SHP77 (cell line): ENCODE measurements at places on chromosomes 6 and 20.

- no peak for DNase-seq
Measured at GRCh38 chr20:64080813-64081623, 1.1 kb downstream of the OPRL1 start.

DNA sequence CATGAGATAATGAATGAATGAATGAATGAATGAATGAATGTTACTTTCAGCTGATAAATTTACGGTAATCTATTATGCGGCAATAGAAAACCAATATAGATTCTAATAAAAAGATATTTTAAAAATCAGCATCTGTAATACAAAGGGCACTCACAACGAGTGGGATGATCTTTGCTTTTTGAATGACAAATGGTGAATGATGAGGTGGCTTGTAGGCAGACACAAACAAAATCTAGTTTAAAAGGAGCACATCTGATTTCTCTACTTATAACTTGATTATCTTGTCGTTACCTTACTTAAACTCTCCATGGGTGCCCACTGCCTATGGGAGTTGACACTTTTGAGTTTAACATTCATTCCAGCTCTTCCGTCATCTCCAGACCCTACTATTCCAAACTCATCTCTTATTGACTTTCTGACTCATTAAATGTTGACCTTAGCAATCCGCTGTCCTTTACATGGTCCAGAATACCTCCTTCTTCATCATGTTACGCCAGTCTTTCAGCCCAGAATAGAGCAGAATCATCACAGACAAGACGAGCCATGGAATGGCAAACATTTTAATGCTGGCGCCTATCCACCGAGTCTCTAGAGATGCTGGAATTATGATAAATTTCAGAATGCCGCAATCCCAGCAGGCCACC lies 41.3 kb downstream of the NHLRC1 start:
- DNase-seq: no peak

DNA sequence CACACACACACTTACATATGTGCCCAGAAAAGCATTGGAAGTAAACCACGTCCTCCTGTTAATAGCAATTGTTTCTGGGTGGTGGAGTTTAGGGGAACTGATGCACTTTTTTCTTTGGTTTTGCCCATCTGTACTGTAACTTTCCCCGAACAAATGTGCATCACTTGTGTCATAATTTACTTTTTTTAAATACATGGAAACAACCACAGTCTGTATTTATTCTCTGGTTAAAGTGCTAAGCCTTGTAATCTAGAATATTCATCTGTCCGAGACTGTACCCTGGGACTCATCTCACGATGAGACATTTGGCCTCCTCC lies 61.5 kb upstream of the CD93 start:
- DNase-seq: no peak

DNA sequence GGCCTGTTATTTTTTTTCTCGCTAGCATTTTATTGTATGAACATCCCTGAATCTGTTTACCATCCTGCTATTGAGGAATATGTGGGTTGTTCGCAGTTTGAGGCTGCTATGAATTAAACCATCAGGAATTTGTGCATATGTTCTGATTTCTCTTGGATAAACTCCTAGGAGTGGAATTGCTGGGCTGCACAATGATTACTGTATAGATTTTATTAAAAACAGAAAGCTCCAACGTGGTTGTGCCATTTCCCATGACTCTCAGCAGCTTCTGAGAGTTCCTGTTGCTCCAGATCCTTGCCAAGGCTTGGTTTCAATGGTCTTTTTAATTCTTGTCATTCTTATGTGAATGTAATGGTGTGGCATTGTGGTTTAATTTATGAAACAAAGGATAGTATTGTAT lies 75.1 kb downstream of the EDN3 start:
- no peak for DNase-seq

- DNase-seq: no peak
Measured at GRCh38 chr6:83114164-83114563, 46.7 kb downstream of the DOP1A start.

GRCh38 chr20:63361519-63362435 lies 628 bp upstream of the CHRNA4 start:
- no peak for DNase-seq

GRCh38 chr6:160301339-160301738 lies 42.7 kb upstream of the SLC22A2 start:
- DNase-seq: no peak

DNA sequence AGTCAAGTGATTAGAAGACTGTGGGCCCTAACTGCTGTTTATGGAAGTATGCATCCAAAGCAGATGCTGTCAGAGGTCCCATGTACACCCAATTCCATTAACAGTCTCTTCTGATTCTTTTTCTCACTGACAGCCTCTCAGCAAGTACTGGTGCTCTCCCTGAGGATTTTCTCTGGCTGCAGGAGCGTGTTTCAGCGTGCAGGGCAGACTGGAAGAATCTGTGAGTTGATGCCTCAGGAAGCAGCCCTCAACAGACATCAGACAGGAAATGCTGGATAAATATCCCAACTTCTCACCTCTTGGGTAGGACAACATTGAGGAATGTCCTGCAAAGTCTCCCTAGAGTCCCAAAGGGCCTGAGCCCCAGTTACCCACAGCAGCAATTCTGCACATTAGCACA lies 40.8 kb downstream of the ANKEF1 start:
- no peak for DNase-seq

DNA sequence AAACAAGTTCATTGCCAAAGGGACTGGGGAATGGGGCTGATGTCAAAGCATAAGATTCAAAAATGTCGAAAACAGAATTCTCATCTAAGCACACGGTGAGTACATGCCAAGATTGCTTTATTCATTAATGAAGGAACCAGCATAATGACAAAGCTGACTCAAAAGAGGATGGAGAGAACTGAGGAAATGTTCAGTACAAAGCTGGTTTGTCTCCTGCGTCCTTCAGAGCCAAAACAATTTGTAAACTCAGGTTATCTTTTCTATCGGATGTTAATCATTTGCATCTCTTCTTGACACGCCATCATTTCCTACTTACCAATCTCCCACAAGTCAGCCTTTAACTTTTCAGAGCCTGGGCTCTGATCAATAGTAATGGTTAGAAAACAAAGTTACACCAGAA lies 195.6 kb upstream of the PMEPA1 start:
- no peak for DNase-seq

DNA sequence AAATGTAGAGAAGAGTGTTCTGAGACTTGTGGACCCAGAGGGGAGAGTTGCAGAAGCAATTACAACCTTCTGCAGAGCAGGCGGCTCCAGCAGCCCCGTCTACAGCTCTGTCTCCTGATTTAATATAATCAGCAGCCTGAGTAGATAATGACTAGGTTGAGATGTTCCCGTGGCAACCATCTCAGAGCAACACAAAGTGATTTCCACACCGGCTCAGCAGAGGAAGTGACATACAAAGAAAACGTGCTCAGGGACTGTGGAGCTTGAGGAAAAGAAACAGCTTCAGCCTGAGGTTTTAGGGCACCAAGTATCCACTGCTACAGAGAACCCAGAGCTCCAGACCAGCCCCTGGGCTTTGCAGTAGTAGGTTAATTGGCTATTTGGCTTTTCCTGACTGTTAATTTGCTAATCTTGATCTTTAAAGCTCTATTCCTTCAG lies 136.4 kb downstream of the MTFR2 start:
- DNase-seq: peak; percentile 51

DNA sequence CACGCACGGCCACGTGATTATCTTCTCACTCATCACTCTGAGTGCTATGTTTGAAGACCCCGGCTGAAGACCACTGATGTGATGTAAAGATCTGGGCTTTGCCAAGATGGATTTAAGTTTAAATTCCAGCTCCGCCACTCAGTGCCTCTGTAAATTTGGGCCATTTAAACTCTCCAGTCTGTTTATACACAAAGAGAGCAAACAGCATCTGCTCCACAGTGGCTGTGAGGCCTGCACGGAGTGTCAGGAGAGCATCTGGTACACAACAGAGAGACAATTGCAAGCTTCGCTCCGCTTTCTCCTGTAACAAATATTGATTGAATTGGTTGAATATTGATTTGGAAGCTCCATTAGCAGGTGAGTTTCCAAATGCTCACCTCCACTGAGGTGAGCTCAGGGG lies 80.5 kb upstream of the FRMD1 start:
- no peak for DNase-seq

DNA sequence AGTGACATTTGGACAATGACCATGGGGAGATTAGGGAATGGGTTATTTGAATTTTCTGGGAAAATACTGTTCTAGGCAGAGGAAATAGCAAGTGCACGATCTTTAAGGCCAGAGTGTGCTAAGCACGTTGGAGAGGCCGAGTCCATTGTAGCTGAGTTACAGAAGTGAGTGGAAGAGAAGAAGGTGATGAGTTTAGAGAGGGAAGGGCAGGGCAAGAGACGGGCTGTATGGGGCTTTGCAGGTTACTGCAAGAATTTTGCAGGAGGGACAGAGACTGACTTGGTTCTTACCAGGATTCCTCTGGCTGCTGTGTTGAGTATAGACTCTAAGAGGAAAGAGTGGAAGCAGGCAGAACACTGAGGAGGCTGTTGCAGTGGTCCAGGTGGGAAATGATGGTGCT lies 1.1 kb upstream of the NCOA3 start:
- no peak for DNase-seq

GRCh38 chr6:169144356-169144755 lies 109.3 kb downstream of the THBS2 start:
- DNase-seq: no peak

DNA sequence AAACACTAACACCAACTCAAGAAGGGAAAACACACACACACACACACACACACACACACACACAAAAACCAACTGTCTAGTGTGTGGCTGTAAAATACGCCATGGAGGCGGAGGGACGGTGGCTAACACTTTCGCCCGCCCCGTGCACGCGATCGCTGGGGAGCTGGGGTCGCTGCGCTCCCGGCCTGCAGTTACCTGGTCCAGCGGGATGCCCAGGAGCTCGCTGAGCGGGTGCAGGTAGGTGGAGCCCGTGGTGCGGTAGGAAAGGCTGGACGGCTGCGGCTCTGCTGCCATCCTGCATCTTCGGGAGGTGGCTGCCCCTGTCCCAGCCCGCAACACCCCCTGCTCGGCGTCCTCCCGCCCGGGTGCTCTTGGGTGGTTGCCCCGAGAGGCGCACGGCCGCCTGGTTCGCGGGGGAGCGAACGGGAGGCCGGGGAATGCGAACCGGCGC lies 303 bp downstream of the MBOAT1 start:
- no peak for DNase-seq

- no peak for DNase-seq
Measured at GRCh38 chr20:45405571-45406259, 2.4 kb upstream of the DBNDD2 start.

GRCh38 chr6:33425668-33426577 lies 6.1 kb downstream of the SYNGAP1 start:
- peak; percentile 69 for DNase-seq

- peak; percentile 47 for DNase-seq
Measured at GRCh38 chr6:132300323-132300949, 100.8 kb downstream of the MOXD1 start.

- DNase-seq: peak; percentile 67
Measured at GRCh38 chr6:135266675-135267074, 85.6 kb downstream of the MYB start.

DNA sequence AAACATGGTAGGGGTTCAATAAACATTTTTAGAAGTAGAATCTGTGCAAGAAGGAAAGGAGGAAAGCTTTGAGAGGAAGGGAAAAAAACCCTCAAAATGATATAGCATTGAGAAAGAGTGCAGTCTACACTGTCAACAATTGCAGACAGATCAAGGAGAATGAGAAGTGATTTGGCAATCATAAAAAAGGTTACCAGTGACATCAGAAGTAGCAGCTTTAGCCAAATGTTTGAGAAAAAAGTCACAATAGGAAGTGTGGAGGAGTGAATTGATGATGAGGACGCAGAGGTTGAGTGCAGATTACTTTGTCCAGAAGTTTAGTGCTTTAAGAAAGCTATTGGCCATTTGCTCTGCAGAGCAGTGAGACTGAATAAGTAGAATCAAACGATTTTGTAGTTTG lies 155.0 kb downstream of the GJA1 start:
- DNase-seq: no peak

- no peak for DNase-seq
Measured at GRCh38 chr6:29995340-29995777, 53.0 kb downstream of the HLA-A start.

DNA sequence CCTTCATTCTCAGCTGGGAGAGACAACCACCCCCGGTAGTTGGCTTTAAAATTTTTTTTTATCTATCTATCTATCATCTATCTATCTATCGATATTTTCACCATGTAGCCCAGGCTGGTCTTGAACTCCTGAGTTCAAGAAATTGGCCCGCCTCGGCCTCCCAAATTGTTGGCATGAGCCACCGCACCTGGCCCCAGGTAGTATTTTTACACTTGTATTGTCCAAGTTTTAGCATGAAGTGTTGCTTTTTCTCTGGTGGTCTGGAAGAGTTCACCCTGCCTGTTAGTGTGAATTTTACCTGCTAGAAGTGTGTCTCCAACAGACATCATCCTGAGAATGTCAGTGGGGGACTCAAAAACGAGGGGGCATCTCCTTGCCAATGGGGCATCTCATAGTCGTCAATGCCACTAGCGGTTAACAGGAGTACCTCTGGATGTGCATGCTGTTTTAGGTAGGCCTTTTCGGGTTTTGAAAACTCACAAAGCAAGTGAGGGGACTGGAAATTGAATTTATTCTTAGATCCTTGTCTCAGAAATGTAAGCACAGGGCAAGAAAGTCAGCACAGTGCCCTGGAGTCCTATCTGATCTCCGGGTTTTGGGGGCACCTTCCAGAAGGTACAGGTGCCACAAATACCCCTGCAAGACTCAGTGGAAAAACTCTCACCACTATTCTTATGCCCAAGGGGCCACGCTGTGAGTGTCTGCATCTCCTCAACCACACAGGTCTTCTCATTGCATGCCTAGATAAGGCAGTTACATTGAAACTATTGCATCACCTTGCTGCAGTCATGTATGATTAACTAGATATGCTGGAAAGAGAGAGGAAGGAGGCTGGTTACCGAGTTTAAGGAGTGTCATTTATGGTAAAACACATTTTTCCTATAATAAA lies 37.1 kb downstream of the TNFAIP3 start:
- DNase-seq: no peak

DNA sequence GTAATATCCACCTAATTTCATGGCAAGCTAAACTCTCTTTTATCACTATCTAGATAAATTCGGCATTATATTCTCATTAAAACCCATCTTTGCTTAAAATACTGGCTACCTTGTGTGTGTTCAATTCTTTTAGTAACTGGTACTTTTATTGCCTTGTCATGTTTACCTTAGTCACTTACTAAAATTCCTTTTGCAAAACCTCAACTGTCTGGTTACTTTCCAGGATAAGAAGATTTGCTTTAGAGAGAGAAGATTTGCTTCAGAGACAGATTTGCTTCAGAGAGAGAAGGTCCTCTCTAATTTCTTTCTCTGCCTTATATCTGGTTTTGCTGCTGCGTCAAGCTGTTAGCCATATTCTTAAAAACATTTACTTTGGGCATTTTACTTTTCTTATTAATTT lies 151.5 kb upstream of the MLIP start:
- DNase-seq: no peak

GRCh38 chr20:58518896-58519593 lies 3.8 kb upstream of the APCDD1L start:
- no peak for DNase-seq

GRCh38 chr6:56501993-56502392 lies 140.7 kb downstream of the DST start:
- no peak for DNase-seq
